ENCODE measurements at places on chromosomes 7 and 10.
A peak's percentile ranks its signal among the peaks of the same experiment; 100 is the strongest.

GRCh38 chr7:122520971-122521555 is 177.9 kb downstream of the RNF133 start:
- no peak for DNase-seq

- no peak for DNase-seq
Observed at GRCh38 chr7:1547777-1548437, 8.1 kb downstream of the TMEM184A start.

- no peak for DNase-seq
Observed at GRCh38 chr7:112940314-112940732, 146.3 kb downstream of the GPR85 start.

DNA sequence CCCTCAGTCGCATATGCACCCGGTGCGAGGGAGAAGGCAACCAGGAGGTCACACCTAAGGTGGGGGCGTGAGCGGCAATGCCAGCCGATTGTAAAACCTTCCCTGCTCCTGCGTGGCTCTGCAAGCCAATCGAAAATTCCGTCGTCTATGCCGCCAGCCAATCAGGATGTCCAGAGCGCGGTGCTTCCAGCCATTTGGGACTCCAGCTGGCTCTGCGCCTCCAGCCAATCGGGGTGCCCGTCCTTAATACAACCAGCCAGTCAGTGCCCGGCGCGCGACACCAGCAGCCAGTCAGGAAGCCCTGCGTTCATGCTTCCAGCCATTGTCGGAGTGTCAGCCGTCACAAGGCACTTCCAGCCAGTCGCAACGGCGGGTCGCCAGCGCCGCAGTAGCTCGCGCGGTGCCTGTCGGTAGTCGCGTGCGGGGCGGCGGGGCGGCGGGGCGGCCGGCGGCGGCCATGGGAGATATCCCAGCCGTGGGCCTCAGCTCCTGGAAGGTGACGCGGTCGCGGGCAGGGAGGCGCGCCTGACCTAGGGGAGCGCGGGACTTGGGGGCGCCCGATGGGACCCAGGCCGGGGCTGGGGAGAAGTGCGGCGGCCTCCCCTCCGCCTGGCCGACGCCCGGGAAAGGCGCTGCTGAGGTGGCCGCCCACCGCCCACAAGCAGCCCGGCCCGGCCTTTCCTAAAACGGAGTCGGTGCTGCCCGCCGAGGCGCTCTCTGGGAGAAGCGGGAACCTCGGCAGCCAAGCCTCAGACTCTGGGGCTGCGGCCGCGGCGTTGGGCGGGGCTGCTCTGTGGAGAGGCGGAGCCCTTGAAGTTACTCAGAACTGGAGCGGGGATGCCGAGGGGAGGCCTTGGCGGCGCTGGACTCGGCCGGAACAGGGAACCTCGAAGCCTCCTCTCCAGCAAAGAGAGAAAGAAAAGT is at the start of gene AKR1E2:
TSS of gene AKR1E2 (plus strand) at position 340 of the 924 bp plus-strand sequence. CDS start at position 458, 118 bp downstream.
- peak; percentile 77 for DNase-seq

- no peak for DNase-seq
Observed at GRCh38 chr10:79350407-79351154, 3.3 kb downstream of the PPIF start.

GRCh38 chr7:50228148-50228547 is 76.4 kb upstream of the IKZF1 start:
- no peak for DNase-seq

GRCh38 chr10:70088308-70088698 is 35.7 kb downstream of the MACROH2A2 start:
- no peak for DNase-seq

GRCh38 chr7:45225948-45226335 is 68.4 kb downstream of the RAMP3 start:
- no peak for DNase-seq

DNA sequence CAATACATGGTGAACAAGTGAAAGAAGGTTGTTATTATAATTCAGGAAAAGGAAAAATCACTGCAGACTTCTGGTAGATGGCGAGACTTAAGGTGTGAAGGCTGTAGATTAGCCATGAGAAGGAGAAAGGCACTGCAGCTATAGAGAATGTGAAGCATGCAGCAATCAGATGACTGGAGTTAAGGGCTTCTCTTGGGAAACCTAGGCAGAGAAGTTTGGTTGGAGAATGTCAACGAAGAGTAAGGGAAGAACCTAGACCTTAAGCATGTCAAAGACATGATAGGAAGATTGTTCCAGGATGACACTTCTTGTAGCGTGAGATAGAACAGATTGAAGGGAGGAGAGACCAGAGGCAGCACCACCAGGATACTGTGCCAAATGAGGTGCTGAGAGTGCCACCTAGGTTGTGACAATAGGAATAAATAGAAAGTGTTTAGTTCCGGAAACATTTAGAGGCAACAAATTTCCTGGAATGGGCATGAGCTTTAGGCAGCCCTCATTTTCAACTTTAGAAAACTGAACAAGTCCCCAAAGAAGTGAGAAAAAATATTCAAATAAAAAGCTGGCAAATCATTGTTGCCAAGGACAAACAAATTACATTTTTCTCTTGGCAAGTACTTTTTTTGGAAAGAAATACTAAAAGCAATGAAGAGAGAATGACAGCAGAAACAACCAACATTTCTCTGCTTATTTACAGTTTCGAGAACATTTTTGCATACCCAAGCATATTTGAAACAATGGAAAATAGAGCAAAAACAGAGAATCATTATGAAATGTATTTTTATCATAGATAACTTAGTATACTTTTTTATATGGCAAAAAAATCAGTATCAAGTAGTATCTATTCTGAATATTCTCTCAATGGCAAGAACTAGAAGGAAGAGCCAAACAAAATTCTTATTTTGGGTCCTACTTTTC is 4.9 kb downstream of the LRRC17 start:
- no peak for DNase-seq

DNA sequence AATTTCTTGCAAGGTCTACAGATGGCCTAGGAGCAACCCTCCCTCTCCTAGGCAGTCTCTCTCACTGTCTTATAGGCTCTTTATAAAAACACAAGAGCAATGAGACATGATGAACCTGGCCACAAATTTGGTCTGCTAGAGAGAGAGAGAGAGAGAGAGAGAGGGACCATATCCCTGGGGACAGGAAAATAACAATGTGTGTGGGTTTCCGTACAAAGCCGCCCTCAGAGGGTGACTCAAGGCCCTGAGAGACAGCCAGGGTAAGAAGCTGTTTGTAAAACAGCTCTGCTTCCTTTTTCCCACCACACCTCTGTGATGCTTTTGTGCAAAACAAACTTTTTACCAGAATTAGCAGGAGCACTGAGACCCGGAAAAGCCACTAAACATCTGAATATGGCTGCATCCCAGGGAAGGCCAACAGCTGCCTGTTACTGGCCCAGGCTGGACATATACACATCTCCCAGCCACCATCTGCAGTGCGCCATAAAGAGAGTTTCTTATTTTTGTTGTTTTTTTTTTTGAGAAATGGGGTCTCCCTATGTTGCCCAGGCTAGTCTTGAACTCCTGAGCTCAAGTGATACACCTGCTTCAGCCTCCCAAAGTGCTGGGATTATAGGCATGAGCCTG is 18.4 kb downstream of the GIMAP5 start:
- DNase-seq = peak; percentile 51

DNA sequence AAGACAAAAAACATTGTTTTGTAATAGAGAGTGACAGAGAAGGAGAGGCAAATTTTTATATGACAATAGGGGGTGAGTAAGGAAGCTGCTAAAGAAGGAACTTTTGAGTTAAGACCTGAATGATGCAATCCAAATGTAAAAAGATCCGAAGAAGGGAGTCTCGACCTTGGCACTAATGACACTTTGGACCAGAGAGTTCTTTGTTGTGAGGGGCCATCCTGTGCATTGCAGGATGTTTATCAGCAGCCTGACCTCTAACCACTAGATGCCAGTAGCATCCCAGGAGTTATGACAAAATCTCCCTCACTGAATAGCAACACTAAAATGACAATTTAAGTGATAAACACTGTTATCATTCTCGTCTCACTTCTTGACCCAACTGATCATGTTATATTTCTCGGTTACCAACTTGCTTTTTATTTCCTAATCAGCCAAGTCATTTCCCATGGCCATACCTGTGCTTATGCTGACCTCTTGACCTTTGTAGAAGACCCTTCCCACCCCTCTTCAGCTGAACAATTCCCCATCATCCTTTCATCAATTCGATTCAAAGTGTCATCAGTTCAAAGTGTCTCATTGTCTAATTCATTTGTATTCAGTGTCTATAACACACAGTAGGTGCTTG is 30.0 kb downstream of the DGKI start:
- DNase-seq = no peak

DNA sequence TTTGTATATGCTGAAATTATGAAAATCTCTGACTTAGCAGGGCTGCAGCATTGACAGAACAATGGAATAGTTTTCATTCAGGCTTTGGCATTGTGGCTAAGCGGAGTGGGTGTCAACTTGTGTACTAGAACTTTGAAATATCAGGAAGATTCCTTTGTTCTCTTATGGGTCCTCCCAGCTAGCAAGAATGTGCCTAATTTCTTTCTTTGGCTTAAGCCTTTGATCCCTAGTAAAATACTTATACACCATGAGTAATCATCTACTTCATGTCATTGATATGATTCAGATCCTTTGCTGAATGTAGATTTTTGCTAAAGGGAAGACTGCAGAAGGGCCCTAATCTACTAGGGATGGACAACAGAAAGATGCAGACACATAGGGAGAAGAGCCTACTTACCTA is 6.2 kb downstream of the AVL9 start:
- DNase-seq = no peak

- no peak for DNase-seq
Observed at GRCh38 chr10:72009425-72010081, 45.4 kb downstream of the CHST3 start.

GRCh38 chr7:40175725-40176510 is 41.1 kb downstream of the SUGCT start:
- no peak for DNase-seq

GRCh38 chr10:31321396-31321941 is 2.5 kb downstream of the ZEB1 start:
- peak; percentile 61 for DNase-seq

DNA sequence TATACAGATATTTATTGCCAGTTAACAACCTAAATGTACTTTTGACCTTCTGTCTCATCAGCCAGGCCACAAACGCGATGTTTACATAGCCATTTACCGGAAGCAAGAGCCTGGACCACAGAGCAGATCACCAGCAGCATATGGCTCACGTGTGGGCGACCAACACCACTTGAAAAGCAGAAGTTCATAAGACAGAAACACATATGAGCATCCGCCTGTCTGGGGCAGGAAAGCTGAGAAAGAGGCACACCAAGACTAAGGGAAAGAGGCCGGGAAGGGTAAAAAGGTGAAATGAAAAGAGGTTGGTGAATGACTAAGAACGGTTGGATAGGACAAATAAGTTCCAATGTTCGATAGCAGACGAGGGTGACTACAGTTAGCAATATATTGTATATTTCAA is 1.3 kb downstream of the ABCB1 start:
- DNase-seq = peak; percentile 4

GRCh38 chr10:77637532-77638320 is at the start of gene KCNMA1:
TSS of gene KCNMA1 (minus strand) at chr10:77637808.
- DNase-seq = no peak

- DNase-seq = no peak
Observed at GRCh38 chr7:129308047-129308446, 83.2 kb downstream of the AHCYL2 start.

DNA sequence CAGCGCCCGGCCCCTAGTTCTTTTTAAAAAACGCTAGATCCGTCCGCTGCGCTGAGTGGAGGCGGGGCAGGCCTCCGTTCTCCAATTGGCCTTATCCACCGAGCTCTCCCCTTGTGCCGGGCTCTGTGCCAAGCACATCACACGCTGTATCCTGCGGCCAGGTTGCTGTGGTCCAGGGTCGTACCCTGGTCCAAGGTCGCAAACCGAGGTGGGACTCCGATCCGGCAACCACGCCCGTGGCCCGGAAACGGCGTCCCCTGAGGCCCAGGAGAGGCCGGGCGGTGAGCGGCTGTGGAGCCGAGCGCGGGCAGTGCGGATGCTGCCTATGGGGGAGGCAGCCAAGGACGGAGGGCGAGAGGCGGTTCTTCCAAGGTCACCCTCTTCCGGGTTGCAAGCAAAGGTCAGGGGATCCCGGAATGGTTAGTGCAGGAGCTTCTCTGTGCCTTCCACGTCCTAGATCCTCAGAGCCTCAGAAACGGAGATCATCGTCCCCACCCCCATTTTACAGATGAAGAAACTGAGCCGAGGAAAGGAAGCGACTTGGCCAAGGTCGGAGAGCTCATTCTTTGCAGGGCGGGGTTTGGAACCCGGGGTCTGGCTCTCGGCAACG is 72.4 kb upstream of the LRRC4 start:
- DNase-seq = no peak

DNA sequence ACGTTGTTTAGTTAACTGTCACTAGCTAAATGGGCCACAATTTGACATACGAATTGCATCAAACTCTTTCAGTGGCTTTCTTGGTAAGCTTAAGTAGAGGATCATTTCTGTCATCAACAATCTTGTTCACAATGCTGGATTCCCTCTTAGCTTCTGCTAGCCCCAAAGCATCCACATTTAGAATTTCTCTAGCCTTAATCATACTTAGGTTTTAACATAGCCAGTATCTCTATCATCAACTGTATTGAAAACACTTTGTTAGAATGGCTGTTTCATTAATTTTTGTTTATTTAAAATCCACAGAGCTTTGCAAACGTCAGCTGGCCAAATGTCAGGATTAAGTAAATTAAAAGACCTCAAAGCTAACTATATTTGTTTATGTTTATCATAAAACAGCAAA is 41.1 kb downstream of the ABRAXAS2 start:
- no peak for DNase-seq

GRCh38 chr7:40833191-40833887 is 698.5 kb downstream of the SUGCT start:
- no peak for DNase-seq

DNA sequence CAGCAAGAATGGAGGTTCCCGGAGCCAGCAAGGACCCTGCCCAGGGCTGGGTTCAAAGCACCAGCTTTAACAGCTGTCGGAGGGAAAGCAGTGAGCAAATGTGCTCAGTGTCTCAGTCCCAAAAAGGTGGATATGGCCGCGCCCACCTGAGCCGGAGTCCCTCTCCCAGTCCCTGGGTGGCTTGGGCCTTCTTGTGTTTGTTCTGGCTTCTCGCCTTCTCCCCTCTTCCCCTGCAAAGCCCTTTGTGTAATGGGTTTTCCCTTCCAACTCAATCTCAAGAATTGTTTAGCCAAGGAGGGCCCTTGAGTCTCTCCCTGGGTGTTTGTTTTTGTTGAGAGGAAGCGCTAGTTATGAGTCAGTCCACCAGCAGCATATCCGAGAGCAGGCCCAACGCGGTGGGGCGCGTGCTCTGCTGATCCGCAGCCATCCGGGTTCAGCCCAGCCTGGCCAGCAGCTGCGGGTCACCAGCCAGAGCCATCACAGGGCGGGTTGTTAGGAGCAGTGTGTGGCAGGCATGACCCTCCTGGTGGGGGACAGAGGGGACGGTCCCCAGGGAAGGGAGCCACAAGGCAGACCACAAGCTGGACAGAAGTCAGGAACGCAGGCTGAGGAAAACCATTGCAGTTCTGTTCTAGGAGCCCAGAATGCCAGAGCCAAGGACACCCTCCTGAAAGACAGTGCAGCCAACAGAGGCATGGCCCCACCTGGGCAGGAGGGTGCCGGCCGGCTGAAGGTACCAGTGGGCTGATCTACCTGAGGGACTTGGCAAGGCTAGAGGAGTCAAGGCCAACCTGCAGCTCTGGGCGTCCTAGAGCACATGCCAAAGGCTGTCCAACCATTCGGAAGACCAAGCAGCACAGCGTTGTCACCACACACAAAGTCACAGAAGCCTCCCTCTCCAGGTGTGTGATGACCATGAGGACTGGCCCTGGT is 21.3 kb downstream of the CALML3 start:
- no peak for DNase-seq
